ENCODE measurements at places on chromosomes 1 and 21.

GRCh38 chr21:42063191-42063570 is 7.9 kb upstream of the UMODL1 start:
- DNase-seq: no peak

DNA sequence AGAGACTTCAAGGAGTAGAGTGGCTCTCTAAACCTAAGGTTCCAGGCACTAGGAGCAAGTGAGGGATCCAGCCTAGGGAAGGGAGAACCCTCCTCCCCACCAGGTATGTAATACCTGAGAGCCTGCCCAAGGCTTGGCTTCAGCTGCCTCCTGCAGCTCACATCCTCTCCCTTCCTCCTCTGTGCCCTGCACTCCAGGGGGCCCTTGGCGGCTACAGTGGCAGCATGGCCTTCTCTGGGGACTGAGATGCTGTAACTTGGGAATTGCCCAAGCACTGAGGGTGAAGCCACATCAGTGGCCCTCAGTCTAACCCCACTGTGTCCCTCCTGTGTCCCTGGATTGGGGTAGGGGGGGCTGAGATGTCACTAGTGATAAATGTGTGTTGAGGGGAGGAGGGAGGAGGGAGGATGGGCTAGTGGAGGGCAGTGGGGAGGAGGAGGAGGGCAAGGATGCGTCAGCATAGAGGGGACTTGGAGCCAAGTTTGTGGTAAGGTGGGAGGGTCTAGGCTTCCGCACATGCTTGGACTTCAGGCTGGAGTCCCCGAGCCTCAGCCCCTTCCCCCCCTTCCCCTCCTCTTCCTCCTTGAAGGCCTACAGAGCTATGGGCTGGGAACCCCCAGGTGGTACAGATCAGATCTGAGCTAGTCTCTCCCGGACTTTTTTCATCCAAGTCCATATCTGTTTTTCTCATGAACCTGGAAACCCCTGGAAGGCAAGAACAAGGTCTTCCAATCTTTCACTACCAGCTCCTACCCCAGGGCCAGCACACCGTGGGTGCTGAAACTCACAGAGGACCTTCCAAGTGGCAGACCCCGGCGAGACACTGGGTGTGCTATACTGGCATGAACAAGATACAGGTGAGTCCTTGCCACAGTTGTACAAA is 17.5 kb downstream of the COL9A2 start:
- DNase-seq: no peak

GRCh38 chr1:19156676-19157075 is 53.4 kb downstream of the UBR4 start:
- DNase-seq: no peak

- no peak for DNase-seq
Observed at GRCh38 chr1:23593042-23593521, 33.8 kb upstream of the ID3 start.

- no peak for DNase-seq
Observed at GRCh38 chr1:28127617-28128257, 39.3 kb upstream of the EYA3 start.

GRCh38 chr1:94629259-94630181 is 88.0 kb upstream of the F3 start:
- DNase-seq: no peak

DNA sequence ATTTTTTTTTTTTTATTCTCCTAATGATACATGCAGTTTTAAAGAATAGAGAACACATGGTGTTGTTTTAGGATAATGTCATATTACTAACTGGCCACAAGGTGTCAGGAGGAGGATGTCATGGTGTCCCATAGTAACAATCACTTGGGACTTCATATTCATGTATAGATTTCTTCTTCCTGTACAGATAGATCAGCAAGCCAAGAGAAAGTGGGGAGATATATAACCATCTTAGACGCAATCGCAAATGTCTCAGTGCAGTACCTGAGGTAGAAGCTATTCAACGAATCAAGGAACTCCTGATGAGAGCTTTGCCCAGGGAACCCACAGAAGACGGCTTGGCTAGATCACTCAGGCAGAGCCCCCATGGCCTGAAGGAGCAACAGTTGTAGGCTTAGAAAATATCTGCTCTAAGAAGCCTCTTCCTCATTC is 12.3 kb downstream of the OR2T11 start:
- DNase-seq: no peak

- no peak for DNase-seq
Observed at GRCh38 chr1:28163496-28164161, 12.9 kb downstream of the PTAFR start.

DNA sequence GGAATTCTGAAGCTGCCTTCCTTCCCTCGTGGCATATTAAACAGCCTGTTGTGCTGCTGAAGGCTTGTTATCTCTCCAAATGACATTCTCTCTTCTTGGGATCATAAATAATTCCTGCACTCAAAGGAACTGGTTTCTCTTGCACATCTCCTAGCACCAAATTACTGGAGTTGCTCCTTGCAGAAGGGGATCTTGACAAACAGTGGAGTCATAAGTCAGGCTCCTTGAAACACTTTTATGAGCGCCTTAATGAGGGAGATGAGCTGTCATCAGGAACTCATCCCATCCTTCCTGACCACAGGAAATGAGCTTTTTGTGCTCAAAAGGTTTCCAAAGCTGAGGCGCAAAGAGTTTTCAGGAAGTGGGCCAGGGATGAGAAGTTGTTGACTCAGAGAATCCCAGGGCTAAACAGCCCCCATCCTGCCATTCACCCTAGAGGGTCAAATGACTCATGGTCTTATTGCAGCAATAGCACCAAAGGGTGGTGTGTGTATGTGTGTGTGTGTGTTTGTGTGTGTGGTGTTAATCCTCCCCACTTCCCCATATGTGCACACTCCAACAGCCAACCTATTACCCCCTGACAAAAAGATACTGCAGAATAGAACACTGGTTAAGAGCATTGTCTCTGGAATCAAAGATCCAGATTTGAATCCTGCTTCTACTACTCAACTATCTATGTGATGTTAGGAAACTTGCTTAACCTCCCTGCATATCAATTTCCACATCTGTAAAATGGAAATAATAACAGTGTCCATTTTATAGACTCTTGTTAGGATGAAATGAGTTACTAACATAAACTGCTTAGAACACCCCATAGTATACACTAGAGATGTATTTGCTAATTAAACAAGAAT is 2.8 kb upstream of the PHC2 start:
- no peak for DNase-seq

- peak; percentile 25 for DNase-seq
Observed at GRCh38 chr1:116377541-116378529, 4.8 kb downstream of the ATP1A1 start.

DNA sequence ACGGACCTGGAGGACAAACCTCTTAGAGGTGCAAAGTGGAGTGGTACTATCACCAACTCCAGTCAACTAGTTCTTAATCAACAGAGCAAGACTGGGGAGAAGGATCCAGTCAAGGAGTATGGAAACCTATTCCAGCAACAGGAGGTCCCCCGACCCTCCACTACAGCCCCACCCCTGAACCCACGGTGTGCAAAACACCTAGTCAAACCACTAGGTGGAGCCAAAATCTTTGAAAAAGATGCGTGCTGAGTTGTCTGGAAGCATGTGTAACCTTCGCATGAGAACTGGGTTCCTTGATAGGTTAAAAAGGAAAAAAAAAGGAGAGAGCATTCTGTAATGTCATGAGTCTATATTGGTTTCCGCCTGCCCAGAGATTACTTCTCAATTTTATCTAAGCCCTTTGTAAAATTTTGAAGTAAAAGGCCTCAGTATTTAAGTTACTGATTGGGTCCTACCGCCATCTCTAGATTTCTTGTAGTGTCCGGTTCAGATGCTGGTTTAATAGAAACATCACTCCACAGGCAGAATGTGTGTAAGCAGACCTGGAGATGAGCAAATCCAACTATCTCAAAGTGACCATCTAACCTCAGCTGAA is 81.9 kb upstream of the HAO2 start:
- no peak for DNase-seq

GRCh38 chr1:45802343-45803298 is 791 bp upstream of the MAST2 start:
- DNase-seq: no peak

DNA sequence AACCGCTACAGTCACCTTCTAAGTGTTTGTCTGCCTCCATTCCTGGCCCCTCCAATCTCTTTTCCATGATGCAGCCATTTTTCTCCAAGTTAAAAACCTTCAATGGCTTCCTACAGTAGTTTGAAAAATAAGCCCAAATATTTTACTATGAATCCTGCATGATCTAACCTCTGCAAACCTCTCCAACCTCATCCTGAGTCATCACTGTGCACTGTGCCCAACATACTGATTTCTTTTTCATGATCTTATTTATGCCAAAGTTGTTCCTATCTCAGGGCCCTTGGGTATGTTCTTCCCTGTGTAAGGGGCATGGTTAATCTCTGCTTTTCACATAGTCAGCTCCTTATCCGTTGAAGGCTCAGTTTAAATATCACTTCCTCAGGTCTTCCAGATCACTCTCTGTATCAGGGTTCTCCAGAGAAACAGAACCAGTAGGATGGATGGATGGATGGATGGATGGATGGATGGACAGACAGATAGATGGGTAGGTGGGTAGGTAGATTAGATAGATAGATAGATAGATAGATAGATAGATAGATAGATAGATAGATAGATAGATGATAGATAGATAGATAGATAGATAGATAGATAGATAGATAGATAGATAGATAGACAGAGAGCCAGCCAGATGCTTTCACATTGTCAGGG is 18.1 kb upstream of the PTPN14 start:
- DNase-seq: no peak

GRCh38 chr1:110241516-110241915 is 31.4 kb downstream of the KCNC4 start:
- DNase-seq: no peak

GRCh38 chr1:225888898-225889601 is at the start of gene LEFTY1:
LEFTY1 (minus strand) TSS chr1:225889146; CDS start chr1:225889066, 80 bp downstream.
- no peak for DNase-seq

- no peak for DNase-seq
Observed at GRCh38 chr1:18637962-18638834, 7.6 kb downstream of the PAX7 start.

DNA sequence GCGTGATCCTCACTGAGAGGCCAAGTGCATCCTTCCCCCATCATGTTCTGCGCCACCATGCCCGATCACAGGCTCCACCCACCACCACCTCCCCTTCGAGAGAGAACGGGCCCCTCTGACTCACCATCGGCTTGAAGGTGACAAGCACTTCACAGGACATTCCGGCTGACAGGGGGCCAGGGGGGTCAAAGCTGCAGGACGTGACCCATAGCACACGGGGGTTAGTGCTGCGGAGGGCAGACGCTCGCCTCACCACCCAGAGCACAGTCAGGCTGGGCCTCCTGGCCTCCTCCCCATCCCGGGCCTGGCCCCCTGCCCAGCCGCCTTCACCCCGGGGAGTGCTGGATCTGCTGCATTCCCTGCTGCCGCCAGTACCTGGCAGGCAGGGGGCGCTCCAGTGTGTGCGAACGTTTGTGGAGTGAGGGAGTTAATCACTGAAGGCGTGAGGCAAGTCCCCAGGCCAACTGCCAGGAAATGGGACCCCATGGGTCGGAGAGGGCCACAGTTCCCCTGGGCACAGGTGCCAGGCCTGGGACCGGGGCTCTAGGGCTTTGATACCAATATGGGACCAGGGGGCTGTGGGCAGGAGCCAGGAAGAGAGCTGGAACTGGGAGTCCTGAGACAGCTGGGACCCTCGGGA is 40.9 kb upstream of the TMEM52 start:
- peak; percentile 39 for DNase-seq

- no peak for DNase-seq
Observed at GRCh38 chr1:51936531-51936930, 54.0 kb downstream of the RAB3B start.

- DNase-seq: peak; percentile 32
Observed at GRCh38 chr1:167401260-167401873, 117.0 kb downstream of the CD247 start.

- DNase-seq: no peak
Observed at GRCh38 chr1:74611887-74612286, 61.7 kb downstream of the ERICH3 start.

- DNase-seq: no peak
Observed at GRCh38 chr21:31117128-31117916, 79.0 kb upstream of the KRTAP19-8 start.

GRCh38 chr1:76074321-76075187 is at the start of gene ST6GALNAC3:
ST6GALNAC3 (plus strand) TSS chr1:76074746.
- DNase-seq: peak; percentile 55

GRCh38 chr1:174491606-174492005 is 43.8 kb downstream of the GPR52 start:
- no peak for DNase-seq

GRCh38 chr1:23727362-23727811 is 15.9 kb upstream of the ELOA start:
- DNase-seq: no peak

- DNase-seq: no peak
Observed at GRCh38 chr1:233652526-233652925, 38.6 kb downstream of the KCNK1 start.

DNA sequence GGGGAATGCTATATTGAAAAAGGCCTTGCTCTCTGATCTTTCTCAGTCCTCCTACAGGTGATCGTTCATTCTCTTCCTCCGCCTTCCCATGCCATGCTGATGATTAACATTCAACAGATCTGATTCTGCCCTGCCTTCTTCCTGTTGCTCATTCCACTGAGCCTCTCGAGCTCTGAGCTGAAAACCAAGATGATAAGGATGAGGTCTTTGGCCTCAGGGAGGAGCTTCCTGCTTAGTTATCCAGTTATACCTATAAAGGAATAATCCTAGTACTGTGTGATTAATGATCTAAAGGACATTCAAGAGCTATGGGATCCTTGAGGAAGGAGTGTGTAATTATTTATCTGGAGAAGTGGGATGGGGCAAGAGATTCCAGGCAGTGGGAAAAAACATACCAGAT is 25.2 kb upstream of the MAP3K7CL start:
- DNase-seq: no peak

- DNase-seq: no peak
Observed at GRCh38 chr1:11787804-11788436, 17.8 kb downstream of the MTHFR start.

DNA sequence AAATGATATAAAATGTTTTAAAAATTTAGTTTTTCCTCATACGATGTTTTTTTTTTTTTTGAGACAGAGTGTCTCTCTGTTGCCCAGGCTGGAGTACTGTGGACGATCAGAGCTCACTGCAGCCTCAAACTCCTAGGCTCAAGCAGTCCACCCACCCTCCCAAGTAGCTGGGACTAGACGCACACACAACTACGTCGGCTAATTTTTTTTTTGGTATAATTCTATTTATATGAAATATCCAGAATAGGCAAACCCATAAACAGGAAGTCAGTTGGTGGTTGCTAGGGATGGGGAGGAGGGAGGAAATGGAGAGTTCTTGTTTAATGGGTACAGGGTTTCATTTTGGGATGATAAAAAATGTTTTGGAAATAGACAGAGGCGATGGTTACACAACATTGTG is 56.5 kb downstream of the WARS2 start:
- no peak for DNase-seq

DNA sequence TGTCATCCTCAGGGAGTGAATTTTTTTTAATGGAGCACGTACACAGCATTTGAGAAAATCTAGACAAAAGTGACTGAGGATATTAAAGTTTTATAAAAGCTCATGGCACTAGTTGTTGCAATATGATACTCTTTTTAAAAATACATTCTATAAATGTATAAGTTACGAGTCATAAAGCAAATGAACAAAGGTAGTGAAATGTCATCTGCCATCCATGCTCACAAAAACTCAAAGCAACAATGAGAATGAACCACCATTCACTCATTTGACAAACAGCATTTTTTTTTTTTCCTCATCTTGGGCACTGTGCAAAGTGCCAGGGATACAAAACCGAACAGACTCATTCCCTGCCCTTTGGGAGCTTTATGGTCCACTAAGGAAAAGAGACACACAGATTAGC is 38.7 kb downstream of the GPR137B start:
- DNase-seq: no peak

GRCh38 chr1:234373959-234374254 is 651 bp downstream of the COA6 start:
- no peak for DNase-seq

- no peak for DNase-seq
Observed at GRCh38 chr1:153642161-153642560, 8.3 kb downstream of the CHTOP start.

GRCh38 chr1:62077821-62078220 is 116.8 kb upstream of the L1TD1 start:
- no peak for DNase-seq
